ENCODE measurements at places on chromosomes 2 and 18.
A peak's percentile ranks its signal among the peaks of the same experiment; 100 is the strongest.

DNA sequence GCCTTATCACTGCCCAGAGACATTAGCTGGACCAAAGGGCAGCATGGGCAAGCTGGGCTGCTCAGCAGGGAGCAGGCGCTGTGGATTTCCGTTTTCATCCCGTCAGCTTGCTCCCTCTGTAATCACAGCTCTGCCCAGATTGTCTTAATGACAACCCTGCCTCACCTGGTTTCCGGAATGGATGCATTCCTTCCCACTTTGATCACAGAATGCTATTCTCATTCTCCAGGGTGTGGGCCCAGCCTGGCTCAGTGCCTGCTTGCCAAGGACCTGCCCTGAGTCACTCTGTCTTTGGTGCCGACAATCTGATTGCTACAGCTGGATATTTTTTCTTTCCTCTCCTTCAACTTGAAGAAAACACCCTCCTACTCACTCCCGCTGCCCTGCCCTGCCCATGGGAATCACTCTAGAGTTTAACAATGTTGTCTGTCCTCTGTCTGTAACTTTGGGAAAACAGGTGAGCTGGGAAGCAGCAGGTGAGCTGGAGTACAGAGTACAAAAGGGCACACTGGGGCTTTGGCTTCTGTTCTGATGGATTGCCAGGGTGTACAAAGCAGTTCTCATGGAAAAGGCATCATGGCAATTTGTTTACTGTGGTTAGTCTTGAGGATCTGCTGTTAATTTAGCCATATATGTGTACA, 27.2 kb upstream of the FAM136A start:
- H3K27me3 ChIP-seq = no peaks in the 10 kb centered on the region
- no peaks in the 10 kb centered on the region for H3K36me3 ChIP-seq
- H3K27ac ChIP-seq = no peak overlapping the region
- H3K4me1 ChIP-seq = no peaks in the 10 kb centered on the region

- H3K27ac ChIP-seq = no peak overlapping the region
- H3K4me3 ChIP-seq = no peak overlapping the region
- peaks cover 45% of the 10 kb centered on the region for H3K36me3 ChIP-seq
- H3K4me1 ChIP-seq = no peaks in the 10 kb centered on the region
- no peak for DNase-seq
These were observed 26.2 kb downstream of the UNC50 start for GRCh38 chr2:98634406-98635092.

- H3K27me3 ChIP-seq = no peaks in the 10 kb centered on the region
- no peaks in the 10 kb centered on the region for H3K36me3 ChIP-seq
- no peak for DNase-seq
- H3K4me1 ChIP-seq = peaks cover 5% of the 10 kb centered on the region
- H3K4me3 ChIP-seq = no peak overlapping the region
- no peak overlapping the region for H3K27ac ChIP-seq
These were observed 129.4 kb downstream of the MCFD2 start for GRCh38 chr2:46786228-46786627.

GRCh38 chr2:160419776-160420505, 73.7 kb downstream of the RBMS1 start:
- no peak overlapping the region for H3K27ac ChIP-seq
- H3K27me3 ChIP-seq = no peaks in the 10 kb centered on the region
- DNase-seq = no peak
- H3K4me1 ChIP-seq = no peaks in the 10 kb centered on the region
- H3K36me3 ChIP-seq = no peaks in the 10 kb centered on the region

- no peak overlapping the region for H3K4me3 ChIP-seq
- H3K36me3 ChIP-seq = no peaks in the 10 kb centered on the region
- DNase-seq = no peak
- H3K4me1 ChIP-seq = no peaks in the 10 kb centered on the region
These were observed 194.4 kb downstream of the RPIA start for GRCh38 chr2:88885679-88886416.

- no peak for DNase-seq
- H3K4me1 ChIP-seq = no peaks in the 10 kb centered on the region
- H3K27me3 ChIP-seq = no peaks in the 10 kb centered on the region
- no peak overlapping the region for H3K27ac ChIP-seq
- peaks cover 12% of the 10 kb centered on the region for H3K36me3 ChIP-seq
These were observed 44.8 kb downstream of the SPAST start for GRCh38 chr2:32108111-32108510.

- no peaks in the 10 kb centered on the region for H3K27me3 ChIP-seq
- no peak for DNase-seq
- no peak overlapping the region for H3K4me3 ChIP-seq
- peaks cover 7% of the 10 kb centered on the region for H3K4me1 ChIP-seq
- no peak overlapping the region for H3K27ac ChIP-seq
These were observed 135.8 kb upstream of the APCDD1 start for GRCh38 chr18:10318691-10318970.

DNA sequence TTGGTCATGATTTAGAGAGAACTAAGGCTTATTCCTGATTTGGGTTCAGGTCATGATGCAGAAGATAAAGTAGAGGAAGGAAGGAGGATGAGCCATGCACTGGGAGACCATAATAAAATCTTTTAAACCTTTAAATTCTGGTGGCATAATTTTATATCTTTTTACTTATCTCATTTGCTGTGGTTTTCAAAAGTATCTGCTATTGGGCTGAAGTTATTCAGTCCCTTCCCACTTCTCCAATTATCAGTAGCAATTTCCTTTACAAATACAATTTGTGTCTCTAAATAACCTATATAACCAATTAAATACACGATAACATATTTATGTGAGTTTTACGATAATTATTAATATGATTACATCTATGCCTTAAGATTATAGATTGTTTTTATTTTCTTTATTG, 194.8 kb upstream of the SLC8A1 start:
- no peak for DNase-seq
- H3K27me3 ChIP-seq = no peaks in the 10 kb centered on the region
- H3K4me3 ChIP-seq = no peak overlapping the region
- no peak overlapping the region for H3K27ac ChIP-seq

GRCh38 chr2:74462786-74463105, 2.4 kb downstream of the MOGS start:
- H3K4me1 ChIP-seq = peaks cover 23% of the 10 kb centered on the region
- no peak overlapping the region for H3K27ac ChIP-seq
- H3K27me3 ChIP-seq = no peaks in the 10 kb centered on the region
- H3K36me3 ChIP-seq = peaks cover 25% of the 10 kb centered on the region
- no peak for DNase-seq

DNA sequence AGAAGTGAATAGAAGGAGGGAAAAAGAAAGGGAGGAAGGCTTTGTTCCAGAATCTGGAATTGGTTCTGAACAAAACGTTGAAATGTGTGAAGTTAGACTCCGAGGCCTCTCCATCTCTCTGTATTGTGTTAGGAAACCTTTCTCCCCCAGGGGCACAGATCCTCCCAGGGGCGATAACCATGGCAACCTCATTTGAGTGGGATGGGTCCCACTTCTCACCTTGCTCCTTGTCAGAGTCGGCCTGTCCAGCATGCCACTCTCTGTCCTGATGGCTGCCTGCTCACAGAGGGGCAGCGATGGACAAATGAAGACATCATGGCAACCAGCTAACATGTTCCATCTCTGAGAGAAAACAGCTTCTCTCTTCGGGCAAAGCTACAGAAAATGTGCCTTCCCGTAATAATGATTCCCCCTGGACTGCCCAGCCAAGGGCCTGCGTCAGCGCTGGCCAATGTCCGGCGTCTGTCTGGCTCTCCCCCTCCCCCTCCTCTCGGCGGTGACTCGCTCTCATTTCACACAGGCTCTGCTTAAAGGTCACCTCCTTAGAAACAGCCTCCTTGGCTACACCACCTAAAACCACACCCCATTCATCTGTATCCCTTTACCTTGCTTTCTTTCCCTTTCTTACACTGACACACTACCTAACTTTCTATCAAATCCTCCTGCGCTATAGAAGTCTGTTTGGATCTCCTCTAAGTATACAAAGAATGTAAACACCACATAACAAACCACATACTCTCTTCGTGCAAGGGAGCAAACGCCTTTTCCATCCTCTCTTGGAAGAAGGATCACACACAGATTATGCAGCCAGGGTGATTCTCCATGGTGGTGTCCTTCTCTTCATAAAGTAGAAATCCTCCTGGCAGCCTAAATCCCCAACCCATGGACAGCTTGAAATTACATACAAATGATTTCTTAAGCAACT, 32.1 kb upstream of the TTC39C start:
- H3K27me3 ChIP-seq = no peaks in the 10 kb centered on the region
- no peak for DNase-seq
- no peaks in the 10 kb centered on the region for H3K36me3 ChIP-seq
- peaks cover 13% of the 10 kb centered on the region for H3K4me1 ChIP-seq
- no peak overlapping the region for H3K27ac ChIP-seq
- no peak overlapping the region for H3K4me3 ChIP-seq

DNA sequence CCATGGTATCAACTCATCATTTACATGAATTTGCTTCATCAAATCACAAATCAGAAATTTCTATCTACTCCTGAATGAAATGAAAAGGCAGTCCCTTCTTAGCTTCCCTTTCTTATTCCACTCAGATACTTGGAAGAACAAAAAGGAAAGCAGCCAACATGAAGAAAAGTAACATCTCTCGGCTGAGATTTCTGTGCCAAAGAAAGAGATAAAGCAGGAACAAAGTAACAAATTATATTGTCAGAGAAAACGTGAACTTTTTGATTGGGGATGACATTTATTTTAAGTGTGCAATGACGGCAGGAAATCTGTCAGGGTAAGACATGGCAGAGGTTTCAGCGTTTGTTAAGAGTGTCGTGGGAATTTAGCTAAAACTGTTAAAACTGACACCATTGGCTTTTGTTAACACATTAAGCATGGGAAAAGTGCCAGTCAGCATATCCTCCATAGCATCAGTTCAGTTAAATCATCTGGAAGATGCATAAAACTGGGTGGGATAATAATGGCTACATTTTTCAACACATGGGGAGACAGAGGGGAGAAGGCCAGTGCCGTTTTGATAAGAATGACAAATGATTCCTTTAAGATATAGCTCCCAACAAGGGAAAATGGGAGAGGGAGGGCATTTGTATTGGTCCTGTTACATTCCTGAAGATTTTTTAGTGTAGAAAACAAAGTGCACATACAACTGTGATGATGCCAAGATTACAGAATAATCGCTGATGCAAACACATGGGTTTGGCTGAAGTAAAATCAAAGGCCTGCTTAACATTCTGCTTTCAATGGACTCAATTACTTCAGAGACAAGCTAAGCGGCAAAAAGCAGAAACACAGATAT, 211.6 kb downstream of the ZNF521 start:
- no peaks in the 10 kb centered on the region for H3K27me3 ChIP-seq
- peak overlapping the region; percentile 40 for H3K27ac ChIP-seq
- no peaks in the 10 kb centered on the region for H3K36me3 ChIP-seq
- DNase-seq = no peak
- H3K4me1 ChIP-seq = peaks cover 3% of the 10 kb centered on the region

GRCh38 chr2:43142921-43143438, 83.4 kb downstream of the ZFP36L2 start:
- H3K27me3 ChIP-seq = no peaks in the 10 kb centered on the region
- H3K4me3 ChIP-seq = no peak overlapping the region
- no peaks in the 10 kb centered on the region for H3K36me3 ChIP-seq
- DNase-seq = no peak

DNA sequence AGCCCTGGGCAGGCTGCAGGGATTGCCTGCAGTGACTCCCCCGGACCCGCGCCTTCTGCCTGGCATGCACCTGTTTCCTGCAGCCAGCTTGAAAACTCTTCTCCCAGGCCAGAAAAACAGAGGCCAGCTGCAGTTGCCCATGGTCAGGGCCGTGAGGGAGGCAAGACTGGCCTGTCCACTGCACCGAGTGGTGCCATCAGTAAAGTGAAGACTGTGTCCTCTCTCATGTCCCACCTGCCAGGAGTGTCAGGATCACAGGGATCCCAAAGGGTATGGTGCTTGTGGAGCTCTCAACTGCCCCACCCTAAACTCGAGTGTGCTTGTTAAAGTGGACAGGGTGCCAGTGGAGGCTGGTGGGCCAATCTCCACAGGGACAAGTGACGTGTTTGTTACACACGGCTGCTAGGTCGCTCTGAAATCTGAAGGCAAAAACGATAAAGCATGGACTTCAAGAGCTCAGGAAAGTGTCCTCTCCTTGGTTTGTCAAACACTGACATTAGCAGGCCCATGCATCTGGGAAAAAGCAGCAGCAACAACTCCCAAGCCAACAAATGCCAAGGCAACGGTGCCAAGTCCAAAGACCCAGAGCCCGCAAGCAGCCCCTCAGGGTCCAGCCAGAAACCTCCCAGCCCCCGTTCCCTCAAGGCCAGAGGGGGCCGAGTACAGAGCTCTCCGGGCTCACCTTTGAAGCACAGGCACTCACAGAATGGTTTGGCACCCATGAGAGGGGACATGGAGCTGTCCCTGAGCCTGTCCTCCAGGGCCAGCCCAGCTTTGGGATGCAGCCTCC, 213.2 kb downstream of the HDAC4 start:
- no peak for DNase-seq
- no peaks in the 10 kb centered on the region for H3K27me3 ChIP-seq
- H3K4me1 ChIP-seq = peaks cover 33% of the 10 kb centered on the region

- H3K4me1 ChIP-seq = peaks cover 11% of the 10 kb centered on the region
- H3K36me3 ChIP-seq = no peaks in the 10 kb centered on the region
- no peak for DNase-seq
- H3K27me3 ChIP-seq = no peaks in the 10 kb centered on the region
- peak overlapping the region; percentile 62 for H3K27ac ChIP-seq
- no peak overlapping the region for H3K4me3 ChIP-seq
These were observed 179.8 kb downstream of the NEDD4L start for GRCh38 chr18:58223717-58224424.

GRCh38 chr2:30622452-30622851, 175.4 kb downstream of the LCLAT1 start:
- H3K36me3 ChIP-seq = no peaks in the 10 kb centered on the region
- no peak overlapping the region for H3K27ac ChIP-seq
- H3K4me3 ChIP-seq = no peak overlapping the region
- H3K27me3 ChIP-seq = no peaks in the 10 kb centered on the region

GRCh38 chr18:7304061-7304370, 73.1 kb downstream of the LRRC30 start:
- peaks cover 11% of the 10 kb centered on the region for H3K4me1 ChIP-seq
- H3K27ac ChIP-seq = no peak overlapping the region
- no peak for DNase-seq
- no peaks in the 10 kb centered on the region for H3K27me3 ChIP-seq

DNA sequence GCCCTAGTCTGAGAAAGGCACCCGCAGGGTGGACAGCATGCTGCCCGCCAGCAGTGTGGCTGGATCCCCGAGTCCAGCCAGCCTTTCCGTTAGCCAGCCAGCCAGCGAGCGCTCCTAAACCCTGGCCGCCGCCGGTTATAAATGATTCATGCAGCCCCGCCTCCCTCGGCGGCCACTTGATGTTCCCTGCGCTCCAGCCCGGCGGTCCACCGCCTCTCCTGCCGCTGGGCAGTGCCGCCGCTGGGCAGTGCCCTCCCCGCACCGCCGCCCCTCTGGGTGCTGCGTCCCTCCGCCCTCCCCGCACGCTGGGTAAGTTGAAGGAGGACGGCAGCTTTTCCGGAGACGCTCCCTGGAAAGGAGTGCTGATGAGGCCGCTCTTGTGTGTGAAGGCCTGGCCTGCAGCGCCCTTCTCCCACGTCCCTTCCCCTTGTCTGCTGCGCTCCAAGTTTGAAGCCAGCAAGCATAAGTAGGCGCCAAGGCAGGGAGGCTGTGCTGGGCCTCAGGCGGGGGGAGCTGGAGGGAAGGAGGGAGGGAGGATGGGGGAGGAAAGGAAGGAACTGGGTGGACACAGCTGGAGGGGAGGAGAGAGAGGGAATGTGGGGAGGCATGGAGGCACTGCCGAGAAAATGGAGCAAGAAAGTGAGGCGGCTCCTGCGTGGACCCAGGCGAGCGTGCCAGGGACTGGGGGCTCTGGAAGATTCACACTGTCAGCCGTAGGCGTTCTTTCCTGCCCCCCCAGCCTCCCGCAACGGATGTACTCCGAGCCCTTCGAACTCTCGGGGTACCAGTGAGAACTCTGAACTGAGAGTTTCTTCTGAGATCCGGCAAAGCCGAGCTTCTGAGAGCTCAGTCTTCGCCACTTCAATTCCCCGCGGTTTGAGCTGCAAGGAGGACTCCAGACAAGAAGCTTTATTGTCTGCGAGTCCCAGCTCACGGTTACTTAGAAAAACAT, 131.9 kb downstream of the GLI2 start:
- peak overlapping the region; percentile 77 for H3K27ac ChIP-seq
- peaks cover 13% of the 10 kb centered on the region for H3K27me3 ChIP-seq
- peak overlapping the region; percentile 34 for H3K4me3 ChIP-seq
- DNase-seq = peak; percentile 76

Data from spinal cord (tissue), 10 donors.